ENCODE measurements at places on chromosomes 7 and 10. TPM values are rescaled to one million over a fixed set of nuclear protein-coding genes. Genes with fewer than 3 reads are reported as not detected.

DNA sequence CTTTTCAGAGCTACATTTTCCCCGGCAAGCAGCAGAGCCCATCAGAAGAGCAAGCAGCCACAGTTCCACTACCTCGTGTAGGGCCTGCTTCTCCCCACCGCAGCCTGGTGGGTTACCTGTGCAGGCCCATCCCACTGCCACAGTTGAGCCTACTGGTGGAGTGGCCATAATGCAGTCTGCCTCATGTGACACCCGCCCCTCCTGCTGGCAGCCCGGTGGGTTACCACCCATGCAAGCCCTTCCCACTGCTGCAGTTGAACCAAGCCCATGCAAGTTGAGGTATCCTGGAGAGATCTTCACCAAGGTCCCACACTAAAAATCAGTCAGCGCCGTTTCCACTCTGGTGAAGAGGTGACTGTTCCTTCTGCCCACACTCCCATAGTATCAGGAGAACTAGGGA, 32.1 kb upstream of the CNNM1 start:
- no peak for DNase-seq

GRCh38 chr7:32158076-32158475, 87.9 kb upstream of the PDE1C start:
- DNase-seq, result no peak

GRCh38 chr7:123864966-123865365, 20.0 kb downstream of the HYAL4 start:
- DNase-seq, result no peak

DNA sequence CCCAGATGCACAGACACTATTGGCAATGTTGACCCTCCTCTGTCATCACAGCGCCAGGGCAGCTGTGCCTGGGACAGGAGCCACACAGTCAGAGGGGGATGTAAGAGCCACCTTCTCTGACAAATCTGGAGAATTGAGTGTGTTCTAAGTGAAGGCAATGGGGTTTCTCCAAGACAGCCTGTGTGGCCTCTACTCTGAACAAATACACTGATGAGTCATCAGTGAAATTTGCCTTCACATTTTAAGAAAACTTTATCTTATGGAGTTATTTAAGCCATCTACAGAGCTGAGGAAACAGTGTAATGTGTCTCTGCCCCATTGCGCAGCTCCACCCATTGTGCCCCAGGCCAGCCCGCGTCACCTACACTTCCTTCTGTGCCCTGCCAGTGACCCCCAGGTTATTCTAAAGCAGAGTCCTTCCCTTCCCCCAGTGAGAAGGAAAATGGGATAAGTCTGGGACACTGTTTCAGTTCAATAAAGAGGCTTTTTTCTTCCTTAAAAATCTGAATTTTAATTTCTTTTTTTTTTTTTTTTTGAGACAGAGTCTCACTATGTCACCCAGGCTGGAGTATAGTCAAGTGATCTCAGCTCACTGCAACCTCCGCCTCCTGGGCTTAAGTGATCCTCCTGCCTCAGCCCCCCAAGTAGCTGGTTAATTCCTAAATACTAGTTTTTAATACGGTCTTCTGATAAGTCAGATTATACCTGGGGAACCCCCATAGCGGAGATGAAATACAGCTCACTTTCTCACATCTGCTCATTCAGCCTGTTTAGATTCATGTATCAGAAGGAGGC, 21.8 kb downstream of the AKR1E2 start:
- DNase-seq, result no peak

GRCh38 chr10:73522263-73522662, 26.4 kb upstream of the PPP3CB start:
- DNase-seq, result no peak

DNA sequence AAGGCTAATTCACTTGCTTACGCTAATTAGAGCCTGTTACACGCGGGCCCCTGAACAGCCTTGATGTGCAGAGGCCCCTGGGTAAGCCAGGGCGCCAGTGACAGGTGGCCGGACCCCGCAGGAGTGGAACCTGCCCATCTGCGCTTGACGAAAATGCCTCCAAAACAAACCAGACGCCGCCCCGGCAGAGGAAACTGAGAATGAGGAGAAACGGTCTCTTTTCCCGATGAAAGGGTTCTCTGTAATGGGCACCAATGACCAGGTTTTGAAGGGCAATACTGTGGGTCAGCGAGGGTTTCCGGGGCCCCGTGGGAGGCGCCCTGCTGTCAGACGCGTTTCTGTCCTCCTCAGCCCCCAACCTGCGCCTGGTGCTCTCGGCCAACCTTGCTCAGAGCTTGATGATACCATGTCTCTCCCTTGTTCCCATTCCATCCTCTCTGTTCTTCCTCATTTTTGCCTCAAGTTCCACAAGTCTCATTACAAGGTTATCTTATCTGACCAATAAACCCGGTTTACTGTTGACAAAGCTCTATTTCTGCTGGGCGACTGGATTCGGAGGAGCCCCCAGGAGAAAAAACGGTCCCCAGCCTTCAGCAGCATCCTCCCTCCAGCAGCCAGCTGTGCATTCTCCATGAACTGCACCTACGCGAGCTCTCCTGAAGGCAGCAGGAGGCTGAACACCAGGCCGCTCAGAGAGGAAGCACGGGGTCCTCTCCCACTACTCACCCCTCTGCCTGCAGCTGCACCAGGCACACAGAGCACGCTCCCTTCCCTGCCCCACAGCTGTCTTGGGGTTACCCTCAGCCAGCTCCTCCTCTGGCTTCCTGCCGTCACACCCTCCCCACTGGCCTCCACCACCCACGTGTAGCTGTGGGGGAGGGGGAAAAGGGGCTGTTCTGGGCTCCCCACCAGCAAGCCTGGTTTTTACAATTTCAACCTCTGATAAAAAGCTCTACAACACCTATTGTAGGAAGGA, 202.0 kb downstream of the MAD1L1 start:
- DNase-seq, result no peak

- no peak for DNase-seq
These were observed 169.6 kb downstream of the DIP2C start for GRCh38 chr10:519716-520401.

DNA sequence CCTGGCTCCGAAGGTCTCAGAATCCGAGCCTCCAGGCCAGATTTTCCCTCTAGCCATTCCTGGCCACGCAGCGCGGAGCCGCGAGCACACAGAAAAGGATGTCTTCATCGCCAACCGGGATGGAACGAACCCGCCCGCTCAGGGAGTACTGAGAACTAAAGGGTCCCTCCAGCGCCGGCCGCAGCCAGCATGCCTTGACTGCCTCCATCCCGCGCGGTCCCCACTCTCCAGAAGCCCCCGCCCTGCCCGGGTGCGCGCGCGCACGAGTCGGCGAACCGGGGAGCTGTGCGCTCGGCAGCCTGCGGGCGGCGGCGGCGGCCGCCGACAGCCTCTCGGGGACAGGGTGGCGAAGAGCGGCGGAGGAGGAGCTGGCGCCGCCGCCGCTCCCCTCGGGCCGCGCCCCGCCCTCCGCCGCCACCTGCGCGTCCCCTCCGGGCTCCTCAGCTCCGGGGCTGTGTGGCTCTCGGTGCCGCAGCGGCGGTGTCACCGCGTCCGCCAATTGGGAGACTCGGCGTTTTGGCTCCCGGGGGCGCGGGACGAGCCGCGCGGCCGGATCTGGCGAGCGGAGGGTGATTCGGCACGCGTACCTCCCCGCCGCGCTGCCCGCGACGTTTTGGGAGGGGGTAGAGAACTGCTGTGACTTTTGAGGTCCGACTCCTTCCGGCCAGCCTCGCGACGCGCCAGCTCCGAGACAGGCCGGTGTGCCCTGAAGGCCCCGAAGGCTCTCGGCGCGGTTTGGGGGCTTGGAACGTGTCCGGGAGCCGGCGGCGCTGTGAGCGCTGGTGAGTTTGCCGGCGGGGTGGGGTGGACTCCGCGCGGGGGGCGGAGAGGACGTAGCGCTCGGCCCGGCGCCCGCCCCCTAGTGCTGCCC, 453 bp upstream of the GALNT17 start:
- no peak for DNase-seq

DNA sequence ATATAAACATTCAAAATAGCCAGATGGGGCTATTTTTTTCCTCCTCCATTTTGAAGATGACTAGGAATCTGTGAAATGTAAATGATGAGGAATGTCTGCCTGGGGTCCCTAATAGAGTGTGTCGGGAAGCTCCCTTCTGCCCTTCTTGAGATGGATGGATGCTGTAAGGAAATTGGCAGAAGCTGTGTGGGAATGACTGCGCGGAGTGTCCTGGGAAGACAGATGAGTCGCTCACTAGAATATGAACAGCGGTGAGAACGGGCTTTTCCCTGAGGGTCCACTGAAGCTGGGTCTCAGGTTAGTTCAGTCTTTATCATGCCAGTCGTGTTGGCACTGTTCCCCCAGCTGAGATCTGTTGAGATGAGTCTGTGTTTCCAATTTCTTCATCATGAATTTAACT, 75.1 kb upstream of the PLPP4 start:
- no peak for DNase-seq

- DNase-seq, result no peak
These were observed 66.5 kb downstream of the UBE2H start for GRCh38 chr7:129886167-129886817.

- no peak for DNase-seq
These were observed 50.9 kb downstream of the ADCY1 start for GRCh38 chr7:45625067-45625466.

DNA sequence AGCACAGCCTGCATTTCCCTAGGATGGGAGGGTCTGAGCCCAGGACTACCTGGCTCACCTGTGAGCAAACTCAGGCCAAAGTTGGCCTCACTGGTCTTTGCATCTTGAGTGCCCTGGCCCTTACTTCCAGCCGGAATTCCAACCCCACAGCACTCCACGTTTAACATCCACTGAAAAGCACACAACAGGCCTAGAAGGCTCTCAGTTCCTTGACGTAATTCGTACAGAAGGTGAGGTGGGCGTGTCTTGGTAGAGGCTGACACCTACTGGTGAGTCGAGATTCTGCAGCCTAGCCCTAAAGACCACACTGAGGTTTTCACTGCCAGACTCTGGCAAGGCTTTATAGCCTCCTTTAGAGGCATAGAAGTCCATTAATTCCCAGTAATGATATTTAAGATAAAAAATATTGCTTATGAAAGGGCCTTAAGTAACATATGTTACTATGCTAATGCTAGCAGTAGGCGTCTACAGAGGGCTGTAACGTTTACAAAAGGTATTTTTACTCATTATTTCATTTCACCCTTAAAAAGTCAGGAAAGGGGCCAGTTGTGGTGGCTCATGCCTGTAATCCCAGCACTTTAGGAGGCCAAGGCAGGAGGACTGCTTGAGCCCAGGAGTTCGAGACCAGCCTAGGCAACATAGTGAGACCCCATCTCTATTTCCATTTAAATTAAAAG, 95.8 kb downstream of the HIP1 start:
- DNase-seq, result peak; percentile 63

DNA sequence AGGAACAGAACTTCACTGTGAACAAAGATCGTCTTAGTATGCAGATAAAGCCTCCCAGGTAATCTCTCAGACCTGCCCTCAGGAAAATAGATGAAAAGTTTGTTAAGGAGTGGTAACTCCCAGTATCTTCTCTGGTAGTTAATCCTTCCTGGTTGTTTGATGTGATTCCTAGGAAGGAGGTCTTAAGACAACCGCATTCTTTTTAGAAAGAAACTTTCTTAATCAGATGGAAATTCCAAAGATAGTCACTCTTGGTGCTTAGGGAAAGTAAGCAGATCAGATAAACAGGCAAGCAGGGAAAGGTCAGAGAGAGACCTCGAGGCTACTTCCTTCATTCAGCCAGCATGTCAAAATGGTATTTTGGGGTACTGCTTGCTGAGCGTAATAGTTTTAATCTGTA, 30.5 kb upstream of the ARMC3 start:
- DNase-seq, result no peak

DNA sequence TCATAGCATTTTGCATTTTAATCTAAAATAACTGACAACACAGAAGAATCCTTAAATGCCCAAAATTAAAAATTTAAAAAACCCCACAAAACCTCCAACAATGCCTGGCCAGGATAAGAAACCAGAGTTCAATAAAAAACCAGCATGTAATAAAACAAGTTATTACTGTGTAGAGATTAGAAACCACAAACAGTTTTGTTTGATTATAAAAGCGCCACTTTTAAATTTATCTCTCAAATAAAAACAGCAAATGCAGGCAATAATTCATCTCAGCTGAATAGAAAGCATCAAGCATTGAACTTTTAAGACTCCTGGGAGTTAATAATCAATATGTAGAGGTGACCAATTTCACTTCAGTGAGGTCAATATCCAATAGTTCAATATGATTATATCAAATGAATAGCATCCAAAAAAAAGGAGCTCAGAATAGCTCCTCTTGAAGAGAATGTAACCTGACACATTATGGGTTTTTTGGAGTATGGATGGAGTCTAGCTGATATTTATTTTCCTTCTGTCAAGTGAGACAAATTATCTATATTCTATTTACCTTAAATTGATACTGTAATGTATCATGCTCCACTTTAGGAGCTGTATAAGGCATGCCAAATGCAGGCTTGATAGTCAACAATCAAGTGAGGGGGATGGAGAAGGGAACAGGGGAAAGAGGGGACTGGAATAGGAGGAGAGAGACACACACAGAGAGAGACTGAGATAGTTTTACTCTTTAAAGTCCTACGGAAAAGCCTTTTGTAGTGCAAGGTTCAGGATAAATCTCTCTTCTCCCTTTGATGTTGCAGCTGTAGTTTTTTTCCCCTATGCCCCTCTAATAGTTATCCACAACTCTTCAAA, 130.9 kb downstream of the RSU1 start:
- DNase-seq, result no peak

GRCh38 chr10:65518379-65518778, 1407.5 kb upstream of the LRRTM3 start:
- DNase-seq, result no peak

- DNase-seq, result no peak
These were observed 130.2 kb upstream of the COBL start for GRCh38 chr7:51446785-51447184.

DNA sequence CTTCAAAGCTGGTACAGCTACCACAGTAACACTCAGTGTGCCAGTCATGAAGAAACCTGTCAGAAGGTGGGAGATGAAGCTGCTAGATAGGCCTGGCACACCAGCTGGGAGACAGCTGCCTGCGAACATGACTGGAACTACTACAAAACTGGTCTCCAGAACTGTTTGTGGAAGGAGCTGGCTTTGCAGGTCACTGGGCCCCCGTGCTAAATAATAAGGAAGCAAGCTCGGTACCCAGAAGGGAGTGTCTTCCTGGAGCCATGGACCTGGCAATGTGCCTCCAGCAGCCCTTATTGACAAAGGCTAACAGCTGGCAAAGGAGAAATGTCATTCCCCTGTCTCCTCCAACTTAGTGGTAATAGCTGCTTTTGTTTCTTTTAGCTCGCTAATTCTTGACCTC, 1217.6 kb upstream of the LRRN3 start:
- no peak for DNase-seq

DNA sequence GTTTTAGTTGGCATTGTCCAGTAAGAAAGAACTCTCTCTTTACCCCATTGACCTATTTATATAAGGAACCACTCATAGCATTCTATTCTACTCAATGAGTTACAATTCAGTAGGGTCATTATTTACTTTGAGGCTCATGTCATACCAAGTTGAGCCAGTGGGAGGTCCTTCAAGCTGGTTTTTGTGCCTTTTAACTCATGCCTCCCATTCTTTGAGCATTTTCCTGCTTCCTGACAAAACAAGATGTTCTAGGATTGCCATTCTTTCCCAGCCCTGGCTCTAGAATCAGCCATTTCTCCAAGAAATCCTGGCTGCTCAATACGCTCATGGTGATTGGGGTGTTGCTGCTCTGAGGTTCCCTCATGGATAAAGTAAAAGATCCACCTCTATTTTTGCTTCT, 250.1 kb downstream of the ABCA13 start:
- no peak for DNase-seq

LAMB4 gene
- 0.24 TPM for total RNA-seq

H2BK1 gene
- not detected for total RNA-seq

PON1 gene
- not detected for total RNA-seq

LRIT1 gene
- total RNA-seq, result not detected

PRRT4 gene
- not detected for total RNA-seq

SMO gene
- 6.2 TPM for total RNA-seq

SEM1 gene
- total RNA-seq, result 25.6 TPM

EPDR1 gene
- total RNA-seq, result 21.3 TPM

SKIDA1 gene
- total RNA-seq, result 1.2 TPM

GRM3 gene
- total RNA-seq, result not detected

TRIM24 gene
- total RNA-seq, result 65.3 TPM

Data from glomerular endothelial cell (primary cell).